ENCODE measurements at places on chromosomes 3 and 15.
A peak's percentile ranks its signal among the peaks of the same experiment; 100 is the strongest.

GRCh38 chr15:68301301-68301700 is 23.8 kb downstream of the FEM1B start:
- DNase-seq: no peak

- no peak for DNase-seq
These were observed 2.7 kb downstream of the RFTN1 start for GRCh38 chr3:16510620-16511319.

DNA sequence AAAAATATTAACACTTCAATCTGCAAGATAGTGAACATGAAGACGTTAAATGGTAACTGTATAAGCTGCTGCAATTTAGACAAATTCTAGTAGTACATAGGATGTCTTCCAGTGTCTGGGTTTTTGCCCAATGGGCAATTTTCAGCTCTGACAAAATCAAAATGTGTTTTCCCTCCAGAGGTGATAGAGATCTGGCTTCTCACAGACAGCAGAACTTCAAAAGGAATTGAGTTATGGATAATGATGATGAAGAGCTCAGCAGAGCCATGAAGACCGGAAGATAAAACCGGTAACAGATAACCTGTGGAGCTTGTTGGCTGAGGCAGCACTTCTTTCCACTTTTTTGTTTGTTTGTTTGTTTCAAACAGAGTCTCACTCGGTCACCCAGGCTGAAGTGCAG is 89.4 kb upstream of the NTRK3 start:
- DNase-seq: no peak

- DNase-seq: no peak
These were observed 5.2 kb upstream of the TBC1D2B start for GRCh38 chr15:78082743-78083110.

DNA sequence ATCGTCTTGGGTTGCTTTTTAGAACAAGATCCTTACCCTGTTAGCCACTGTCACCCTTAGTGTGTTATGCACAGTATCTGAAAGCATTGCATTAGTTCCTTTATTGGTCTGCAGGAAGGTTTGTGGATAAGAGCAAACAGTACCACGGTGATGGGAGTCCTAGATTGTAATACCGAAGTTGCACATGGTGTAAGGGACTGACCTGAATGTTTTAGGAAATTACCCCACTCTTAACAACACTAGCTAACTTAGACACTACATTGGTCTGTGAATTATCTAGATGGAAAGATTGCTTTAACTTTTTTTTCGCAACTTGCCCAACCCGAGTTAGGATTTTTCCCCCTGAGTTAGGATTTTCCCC is 1.3 kb downstream of the STT3B start:
- DNase-seq: no peak

- DNase-seq: no peak
These were observed 6.3 kb upstream of the CTSH start for GRCh38 chr15:78950902-78951840.

- DNase-seq: no peak
These were observed 102.0 kb downstream of the IL12A start for GRCh38 chr3:160090653-160091052.

DNA sequence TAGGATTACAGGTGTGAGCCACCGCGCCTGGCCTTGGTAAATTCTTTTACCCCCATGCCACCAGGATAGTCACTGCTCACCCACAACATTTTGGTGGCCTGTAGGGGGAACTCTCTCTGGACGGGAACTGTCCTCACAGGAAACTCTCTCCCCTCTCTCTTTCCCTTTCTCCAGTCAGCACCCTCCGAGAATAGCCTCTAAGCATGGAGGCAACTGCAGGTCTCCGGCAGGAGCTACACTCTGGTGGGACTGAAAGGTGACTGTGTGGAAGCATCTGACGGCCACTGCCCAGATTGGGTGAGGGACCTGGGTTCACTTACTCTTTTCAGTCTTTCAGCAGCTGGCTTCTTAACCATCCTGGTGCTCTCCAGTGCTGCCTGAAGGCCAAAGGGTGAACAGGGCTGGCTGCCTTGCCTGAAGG is 21.3 kb downstream of the TRANK1 start:
- no peak for DNase-seq

DNA sequence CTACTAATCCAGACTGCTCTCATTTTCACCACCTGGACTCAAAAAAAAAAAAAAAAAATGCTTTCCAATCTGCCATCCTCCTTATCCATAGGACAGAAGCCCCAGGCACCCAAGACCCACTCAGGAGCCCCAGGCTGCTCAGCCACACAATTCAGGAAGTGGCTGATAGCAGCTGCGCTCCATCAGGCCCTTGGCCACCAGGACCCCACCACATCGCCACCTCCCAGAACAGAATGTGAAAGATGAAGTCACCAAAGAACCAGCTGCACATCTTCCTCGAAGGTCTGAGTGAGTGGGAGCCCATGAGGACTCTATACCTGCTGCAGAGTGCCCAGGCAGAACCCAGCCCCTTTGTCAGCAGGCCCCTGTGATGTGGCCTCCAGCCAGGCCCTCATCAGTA is 19.5 kb downstream of the POC1A start:
- DNase-seq: no peak

- peak; percentile 74 for DNase-seq
These were observed at the start of gene PFN2 for GRCh38 chr3:149970716-149971402. Gene PFN2 (minus strand): TSS chr3:149970895. CDS start chr3:149970856, 39 bp downstream.

DNA sequence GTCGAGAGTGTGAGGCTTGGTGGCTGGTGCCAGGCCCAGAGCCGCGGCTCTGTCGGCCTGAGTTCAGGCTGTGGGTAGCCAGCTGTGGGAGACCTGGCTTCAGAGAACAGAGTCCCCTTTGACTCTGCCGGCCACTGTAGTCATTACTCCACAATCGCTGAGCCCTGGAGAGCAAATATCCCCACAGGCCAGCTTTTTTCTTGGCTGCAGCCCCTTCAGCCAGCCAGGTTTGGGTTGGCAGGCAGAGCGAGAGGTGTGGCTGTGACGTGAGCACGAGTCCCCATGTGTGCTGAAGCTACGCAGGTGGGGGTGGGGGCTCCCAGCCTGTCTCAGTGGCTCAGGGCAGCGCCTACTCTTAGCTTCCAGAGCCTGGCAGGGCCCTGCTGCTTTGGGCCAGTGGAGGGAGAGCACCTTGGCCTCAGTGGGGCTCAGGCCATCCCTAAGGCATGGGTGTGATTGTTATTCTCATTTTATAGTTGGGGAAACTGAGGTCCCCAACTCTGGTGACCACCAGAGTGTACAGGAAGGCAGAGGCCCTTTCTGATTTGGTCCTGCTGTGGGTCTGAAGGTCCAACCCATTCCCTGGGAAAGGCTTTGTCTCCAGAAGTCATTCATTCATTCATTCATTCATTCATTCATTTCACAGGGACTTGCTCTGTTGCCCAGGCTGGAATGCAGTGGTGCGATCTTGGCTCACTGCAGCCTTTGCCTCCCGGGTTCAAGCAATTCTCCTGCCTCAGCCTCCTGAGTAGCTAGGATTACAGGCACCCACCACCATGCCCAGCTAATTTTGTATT is 45.7 kb upstream of the LCTL start:
- DNase-seq: no peak

GRCh38 chr3:30659270-30660130 is 53.1 kb downstream of the TGFBR2 start:
- peak; percentile 94 for DNase-seq

GRCh38 chr3:37709946-37710640 is 151.6 kb upstream of the CTDSPL start:
- DNase-seq: no peak

DNA sequence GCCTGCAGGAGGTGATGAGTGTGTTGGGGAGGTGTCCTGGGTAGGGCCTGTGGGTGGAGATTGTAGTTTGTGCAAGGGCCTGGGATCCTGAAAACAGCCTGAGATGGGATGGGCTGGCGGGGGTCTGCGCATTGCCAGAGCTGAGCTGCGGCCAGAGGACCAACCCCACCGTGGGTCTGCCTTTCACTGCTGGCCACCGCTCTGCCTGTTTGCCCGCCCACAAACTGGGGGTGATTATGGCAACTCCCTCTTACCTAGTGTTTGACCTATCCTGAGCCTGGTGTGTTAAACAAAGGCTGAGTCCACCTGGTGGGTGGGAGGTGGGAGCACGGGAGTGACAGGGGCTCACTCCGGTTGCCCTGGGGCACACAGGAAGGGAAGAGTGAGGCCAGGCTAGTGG is 9.8 kb downstream of the ABTB1 start:
- no peak for DNase-seq

DNA sequence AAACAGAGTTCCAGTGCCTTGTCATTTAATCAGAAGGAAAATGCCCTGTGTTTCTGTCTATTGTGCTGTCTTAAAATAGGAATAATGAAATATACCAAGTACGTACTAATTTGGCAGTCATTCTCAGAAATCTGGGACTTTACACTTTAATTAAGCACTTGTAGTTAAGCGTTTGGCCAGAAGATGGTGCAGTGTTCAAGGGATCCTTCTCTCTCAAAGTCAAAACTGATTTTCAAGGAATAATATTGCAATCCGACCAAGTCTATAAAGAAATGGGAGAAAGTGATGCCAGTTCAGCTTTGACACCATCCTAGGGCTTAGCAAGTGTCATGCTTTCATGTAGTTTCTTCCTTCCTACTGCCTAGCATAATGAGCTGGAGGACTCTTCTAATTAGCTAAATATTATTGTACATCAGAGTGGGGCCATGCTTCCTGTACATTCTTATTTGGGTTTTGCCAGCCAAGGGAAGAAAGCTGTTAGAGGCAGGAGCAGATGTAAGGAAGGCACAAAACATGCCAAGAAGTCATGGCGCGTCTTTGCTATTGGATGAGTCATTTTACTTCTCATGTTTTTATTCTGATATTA is 64.8 kb downstream of the SAMMSON start:
- peak; percentile 71 for DNase-seq

DNA sequence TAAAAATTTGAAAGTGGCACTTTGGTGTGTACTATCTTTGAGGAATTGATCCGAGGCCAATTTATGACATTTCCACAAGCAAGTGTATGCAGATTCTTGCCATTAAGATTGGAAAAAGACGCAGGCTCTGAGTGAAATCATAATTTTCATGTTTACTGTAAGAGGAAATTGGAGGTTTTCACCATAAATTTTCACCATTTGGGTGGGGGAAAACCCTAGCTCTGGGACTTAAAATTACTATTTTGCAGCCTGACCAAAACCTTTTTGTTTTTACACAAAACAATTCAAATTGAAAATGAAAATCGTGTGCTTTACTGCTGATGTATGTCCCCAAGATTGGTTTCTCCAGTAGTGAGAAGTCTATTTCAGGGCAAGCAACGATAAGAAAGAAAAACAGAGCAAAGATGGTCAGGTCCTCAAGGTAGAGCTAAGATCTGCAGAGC is 282.6 kb downstream of the FOXP1 start:
- no peak for DNase-seq

DNA sequence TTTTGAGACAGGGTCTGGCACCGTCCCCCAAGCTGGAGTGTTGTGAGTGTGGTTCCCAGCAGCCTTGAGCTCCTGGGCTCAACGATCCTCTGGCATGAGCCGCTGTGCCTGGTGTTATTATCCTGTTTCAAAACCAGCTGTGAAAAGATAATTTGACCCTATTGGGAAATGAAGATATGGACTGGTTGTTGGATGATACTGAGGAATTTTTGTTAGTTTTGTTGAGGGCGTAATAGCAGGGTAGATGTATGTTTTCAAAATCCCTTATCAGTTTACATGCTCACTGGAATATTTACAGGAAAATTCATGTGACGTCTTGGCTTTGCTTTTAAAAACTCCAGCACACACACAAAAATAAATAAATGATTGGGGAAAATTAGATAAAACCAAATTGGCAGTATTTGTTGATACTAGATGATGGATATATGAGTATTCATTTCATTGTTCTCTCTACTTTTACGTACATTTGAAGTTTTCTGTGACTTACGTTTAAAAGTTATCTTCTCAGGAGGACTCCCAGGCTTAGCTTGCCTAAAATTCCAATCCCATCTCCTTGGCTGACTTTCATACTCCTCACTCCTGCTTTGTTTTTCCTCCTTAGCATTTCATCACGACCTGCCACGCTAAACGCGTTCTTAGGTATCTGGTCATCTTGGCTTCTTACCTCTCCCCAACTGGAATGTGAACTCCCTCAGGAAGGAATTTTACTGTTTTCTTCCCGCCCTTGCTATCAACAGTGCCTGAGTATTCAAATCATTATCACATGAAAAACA is 56.8 kb upstream of the TFRC start:
- peak; percentile 5 for DNase-seq

GRCh38 chr15:36550650-36551049 is 28.8 kb upstream of the CDIN1 start:
- DNase-seq: no peak

DNA sequence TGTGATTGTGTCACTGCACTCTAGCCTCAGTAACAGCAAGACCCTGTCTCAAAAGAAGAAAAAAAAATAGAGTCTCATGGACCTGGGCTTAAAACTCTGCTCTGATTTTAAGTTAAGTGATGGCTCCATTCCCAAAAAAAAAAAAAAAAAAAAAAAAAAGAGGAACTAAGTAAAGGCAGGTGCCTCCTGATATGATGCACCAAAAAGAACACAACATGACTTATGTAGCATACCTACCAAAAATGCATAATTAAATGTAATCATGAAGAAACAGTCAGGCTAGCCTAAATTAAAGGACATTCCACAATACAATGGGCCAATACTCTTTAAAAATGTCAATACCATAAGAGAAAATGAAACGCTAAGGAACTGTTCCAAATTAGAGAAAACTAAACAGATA is 5.4 kb upstream of the IREB2 start:
- DNase-seq: no peak

DNA sequence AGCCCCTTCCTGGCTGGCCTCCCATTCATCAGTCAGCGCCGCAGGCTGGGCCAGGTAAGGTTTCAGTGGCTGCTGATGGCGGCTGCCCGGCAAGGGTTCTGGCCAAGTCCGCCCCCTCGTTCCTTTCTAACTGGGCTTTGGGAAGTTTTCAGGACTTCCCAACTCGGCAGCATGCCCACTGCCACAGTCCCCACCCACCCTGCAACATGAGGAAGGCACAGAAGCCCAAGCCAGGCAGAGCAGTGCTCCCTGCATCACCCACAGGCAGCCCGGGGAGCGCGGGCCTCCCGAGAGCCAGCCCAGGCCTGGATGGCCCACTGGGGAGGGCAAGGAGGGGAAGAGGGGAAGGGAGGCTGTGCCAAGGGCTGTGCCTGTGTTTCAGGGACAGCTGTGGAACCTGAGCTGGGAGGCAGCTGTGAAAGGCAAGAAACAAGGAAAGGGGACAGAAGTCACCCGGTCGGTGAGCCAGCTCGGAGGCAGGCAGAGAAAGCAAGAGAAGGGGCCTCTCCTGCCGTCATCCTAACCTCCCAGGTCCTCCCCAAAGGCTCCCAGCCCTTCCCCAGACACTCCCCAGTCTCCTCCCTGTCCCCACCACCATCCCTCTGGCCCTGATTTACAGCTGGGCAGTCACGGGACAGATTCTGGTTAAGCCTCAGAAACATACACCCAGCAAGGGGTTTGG is 73.9 kb downstream of the CPN2 start:
- DNase-seq: peak; percentile 75

DNA sequence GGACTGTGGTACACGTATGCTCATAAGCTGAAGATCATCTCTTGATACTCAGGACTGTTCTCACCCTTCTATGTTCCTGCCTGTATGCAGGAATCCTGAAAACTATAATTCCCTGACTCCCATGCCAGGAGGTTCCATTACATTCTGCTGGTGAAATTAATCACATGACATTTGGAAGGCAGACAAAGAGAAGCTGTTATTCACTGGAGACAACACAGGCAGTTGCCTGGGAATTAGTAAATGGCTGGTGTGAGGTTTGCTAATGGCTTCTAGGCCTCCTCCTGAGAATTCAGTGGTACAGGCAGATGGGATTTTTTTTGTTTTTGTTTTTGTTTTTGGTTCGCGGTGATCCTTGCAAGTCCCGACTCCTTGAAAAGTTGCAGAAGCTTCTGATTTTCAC is 91.4 kb downstream of the CTNNB1 start:
- DNase-seq: no peak

Measured in endothelial cell of umbilical vein (primary cell).